ENCODE measurements at places on chromosomes 16 and 17.

DNA sequence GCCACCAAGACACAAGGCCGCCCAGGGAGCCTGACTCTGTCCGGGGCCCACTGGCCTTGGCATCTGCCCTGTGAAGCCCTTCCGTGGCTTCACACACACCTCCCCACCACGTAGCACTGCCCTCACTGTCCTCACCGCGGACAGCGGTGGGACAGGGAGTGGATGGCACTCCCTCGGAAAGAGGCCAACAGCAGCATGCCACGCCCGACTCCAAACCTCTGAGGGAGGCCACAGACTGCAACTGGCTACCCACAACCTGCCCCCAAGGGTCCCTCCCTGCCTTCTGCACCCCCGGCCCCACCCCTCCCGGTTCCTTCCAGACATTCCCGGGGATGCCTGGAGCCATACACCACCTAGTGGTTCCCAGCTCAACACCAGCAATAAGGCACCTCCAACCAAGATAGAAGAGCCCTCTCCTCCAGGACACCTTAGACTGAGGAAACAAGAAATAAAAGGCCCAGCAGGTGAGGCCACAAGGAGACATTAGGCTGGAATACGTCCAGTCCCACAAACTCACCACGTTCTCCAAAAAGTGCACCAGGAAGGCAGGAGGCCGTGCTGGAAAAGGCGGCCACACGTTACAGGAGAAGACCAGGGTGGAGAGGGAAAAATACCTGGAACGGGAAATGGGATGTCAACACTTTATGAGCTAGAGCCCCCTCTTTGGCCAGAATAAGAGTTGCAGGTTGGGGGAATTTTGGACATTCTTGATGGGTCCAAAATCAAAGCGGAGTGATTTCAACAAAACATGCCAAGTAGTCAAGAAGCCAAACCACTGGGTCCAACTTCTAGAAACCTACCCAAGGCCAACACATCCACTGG lies 310.0 kb downstream of the SOX9 start:
- DNase-seq = no peak

DNA sequence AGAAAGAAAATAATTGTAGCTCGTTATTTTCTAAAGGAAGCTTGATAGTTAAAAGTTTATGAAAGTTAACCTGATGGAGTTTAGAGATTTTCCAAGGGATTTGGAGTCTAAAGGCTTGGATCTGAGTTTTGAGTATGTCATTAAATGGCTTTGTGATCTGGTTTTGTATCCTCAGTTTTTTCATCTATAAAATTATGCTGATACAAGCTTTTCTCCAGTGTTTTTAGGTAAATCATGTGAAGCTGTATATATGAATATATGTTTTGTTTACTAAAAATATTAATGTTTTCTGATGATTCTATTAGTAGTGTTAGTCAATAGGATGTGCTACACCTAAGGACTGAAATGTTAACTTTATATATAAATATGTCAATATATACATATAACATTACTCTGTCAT lies 727.8 kb downstream of the CDH11 start:
- DNase-seq = no peak

- no peak for DNase-seq
Observed at GRCh38 chr16:79092846-79093245, 507.7 kb downstream of the MAF start.

GRCh38 chr17:63699638-63700527 lies at the start of gene LIMD2:
LIMD2 (minus strand) TSS chr17:63700125; CDS start chr17:63699298, 827 bp downstream.
- peak; percentile 64 for DNase-seq

DNA sequence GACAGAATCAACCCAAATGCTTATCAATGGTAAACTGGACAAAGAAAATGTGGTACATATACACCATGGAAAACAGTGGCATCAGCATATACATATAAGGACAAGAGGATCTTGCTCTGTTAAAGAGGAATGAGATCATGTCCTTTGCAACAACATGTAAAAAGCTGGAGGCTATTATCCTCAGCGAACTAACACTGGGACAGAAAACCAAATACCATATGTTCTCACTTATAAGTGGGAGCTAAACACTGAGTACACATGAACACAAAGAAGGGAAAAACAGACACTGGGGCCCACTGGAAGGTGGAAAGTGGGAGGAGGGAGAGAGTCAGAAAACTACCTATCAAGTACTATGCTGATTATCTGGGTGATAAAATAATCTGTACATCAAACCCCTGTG lies 447.3 kb upstream of the MAF start:
- DNase-seq = no peak

DNA sequence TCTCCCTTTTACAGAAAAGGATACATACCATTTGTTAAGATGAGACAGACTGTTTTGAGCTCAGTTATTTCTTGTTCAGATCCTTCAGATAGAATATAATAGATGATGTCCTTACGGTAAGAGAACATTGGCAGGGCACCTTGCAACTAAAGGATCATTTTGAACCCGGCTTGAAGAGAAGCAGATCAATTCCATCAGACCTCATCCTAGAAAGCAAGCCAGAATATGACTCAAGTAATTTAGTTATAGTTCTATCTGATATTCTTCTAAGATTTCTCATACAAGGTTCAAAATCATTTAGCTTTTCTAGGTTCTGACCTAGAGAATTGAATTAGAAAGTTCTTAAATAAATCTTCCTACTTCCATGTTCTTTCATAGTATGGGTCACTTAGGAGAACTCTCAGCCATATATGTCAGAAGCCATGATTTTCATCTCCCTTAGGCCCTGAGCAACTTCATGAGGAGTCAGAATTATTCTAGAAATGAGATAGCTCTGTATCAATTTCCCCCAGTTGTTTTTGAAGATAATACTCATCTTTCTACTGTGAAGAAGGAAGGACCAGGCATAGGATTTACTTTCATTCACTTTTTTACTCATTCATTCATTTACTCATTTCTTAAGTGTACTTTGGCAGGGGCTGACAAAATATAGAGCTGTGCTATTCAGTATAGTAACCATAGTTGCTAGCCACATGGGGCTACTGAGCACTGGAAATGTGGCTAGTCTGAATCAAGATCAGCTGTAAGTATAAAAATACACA lies 2.5 kb upstream of the CMTM1 start:
- DNase-seq = no peak

- no peak for DNase-seq
Observed at GRCh38 chr17:27512511-27513346, 56.5 kb downstream of the KSR1 start.

GRCh38 chr17:6695051-6695450 lies 18.1 kb downstream of the SLC13A5 start:
- DNase-seq = no peak

DNA sequence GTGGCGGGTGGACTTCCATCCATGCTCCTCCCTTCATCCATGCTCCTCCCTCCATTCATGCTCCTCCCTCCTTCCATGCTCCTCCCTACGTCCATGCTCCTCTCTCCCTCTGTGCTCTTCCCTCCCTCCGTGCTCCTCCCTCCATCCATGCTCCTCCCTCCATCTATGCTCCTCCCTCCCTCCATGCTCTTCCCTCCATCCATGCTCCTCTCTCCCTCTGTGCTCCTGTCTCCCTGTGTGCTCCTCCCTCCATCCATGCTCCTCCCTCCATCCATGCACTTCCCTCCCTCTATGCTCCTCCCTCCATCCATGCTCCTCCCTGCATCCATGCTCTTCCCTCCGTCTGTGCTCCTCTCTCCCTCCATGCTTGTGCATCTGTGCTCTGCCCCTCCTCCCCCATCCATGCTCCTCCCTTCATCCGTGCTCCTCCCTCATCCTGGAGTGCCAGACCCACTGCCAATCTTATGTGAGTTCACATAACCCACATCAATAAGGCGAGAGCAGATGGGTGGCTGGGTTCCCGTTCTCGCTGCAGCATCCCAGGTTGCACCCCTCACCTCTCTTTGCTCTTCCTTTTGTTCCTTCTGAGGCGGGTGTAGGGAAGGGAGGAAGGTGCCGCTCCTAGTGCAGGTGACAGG lies 22.8 kb downstream of the KSR1 start:
- DNase-seq = no peak

Measured in NCI-H2227 treated with DMSO at 0.1 percent for 48 hours (cell line).